ENCODE measurements at places on chromosomes 6 and 20.
A peak's percentile ranks its signal among the peaks of the same experiment; 100 is the strongest.

- DNase-seq = peak; percentile 32
Observed at GRCh38 chr6:47308552-47309290, 984 bp downstream of the TNFRSF21 start.

- no peak for DNase-seq
Observed at GRCh38 chr6:147467886-147468285, 40.6 kb upstream of the SAMD5 start.

GRCh38 chr6:142275236-142276006 is 26.4 kb upstream of the ADGRG6 start:
- DNase-seq = no peak

- no peak for DNase-seq
Observed at GRCh38 chr6:53929821-53930120, 135.0 kb downstream of the LRRC1 start.

- no peak for DNase-seq
Observed at GRCh38 chr6:118285791-118286190, 262.3 kb upstream of the PLN start.

- no peak for DNase-seq
Observed at GRCh38 chr6:142395266-142395665, 93.5 kb downstream of the ADGRG6 start.

GRCh38 chr20:8073024-8073832 is 53.7 kb upstream of the TMX4 start:
- peak; percentile 9 for DNase-seq

GRCh38 chr20:53678315-53678989 is 84.8 kb upstream of the ZNF217 start:
- no peak for DNase-seq

- DNase-seq = peak; percentile 71
Observed at GRCh38 chr20:32763202-32764004, 1.2 kb downstream of the DNMT3B start.

DNA sequence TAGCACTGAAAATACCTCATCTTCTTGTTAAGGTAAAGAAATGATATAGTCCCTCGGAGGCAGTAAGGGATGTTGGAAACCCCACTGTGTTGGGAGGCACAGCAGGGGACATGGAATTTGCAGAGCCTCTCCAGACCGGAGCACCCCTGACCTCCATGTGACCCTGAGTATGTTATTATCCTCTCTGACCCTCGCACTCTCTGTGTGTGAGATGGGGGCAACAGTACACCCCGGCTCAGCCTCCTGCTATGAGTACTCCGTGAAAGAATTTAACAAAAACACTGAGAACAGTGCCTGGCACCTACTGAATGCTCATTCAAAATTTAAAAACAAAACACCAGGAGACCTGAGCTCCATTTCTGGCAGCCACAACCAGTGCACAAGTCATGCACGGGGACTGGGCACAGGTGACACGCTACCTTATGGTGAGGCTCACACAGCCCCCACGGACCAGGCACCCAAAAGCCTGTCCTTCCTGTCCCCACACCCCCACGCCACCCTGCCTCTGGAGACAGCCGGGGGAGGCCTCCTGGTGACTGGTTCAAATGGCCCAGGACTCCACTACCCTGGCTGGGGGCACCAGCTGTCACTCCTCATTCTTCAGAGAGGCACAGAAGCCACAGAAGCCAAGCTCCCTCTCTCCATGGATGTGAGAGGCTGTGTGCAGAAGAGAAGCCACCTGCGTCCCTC is 6.1 kb downstream of the NINL start:
- DNase-seq = no peak

DNA sequence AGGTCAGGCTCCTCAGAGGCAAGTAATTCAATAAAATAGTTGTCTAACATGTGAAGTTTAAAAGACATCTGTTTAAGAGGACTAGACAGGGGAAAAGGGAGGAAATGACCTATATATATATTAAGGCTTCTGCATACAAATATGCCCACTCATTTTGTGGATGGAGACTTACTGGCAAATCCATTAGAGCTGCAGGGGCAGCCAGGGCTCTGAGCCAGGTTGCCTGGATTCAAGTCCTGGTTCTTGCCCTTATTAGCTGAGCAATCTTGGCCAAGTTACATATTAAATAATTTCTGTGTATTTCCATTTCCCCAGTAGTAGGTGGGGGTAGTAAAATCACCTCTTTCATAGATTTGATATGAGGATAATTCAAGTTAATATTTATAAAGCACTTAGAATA is 287.0 kb upstream of the RIMS1 start:
- DNase-seq = no peak

GRCh38 chr20:40865095-40865494 is 163.5 kb upstream of the TOP1 start:
- DNase-seq = no peak

DNA sequence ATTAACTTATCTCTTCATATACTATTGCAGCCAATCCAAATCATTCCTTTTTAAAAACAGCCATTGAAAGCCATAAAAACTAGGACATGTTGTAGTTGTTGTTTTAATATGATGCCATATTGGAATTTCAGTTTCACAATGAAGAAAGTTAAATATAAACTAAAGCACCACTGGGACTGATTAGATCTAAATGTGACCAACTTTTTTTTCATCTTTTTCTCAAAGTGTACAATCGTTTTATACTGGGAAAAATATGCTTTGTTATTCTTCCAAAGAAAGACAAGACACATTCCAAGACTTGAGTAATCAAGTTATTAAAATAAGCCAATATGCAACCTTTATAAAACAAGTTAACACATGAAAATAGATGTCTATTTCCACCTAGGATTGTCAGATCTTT is 68.5 kb downstream of the THEMIS start:
- DNase-seq = no peak

GRCh38 chr6:157278171-157278570 is 45.1 kb downstream of the TMEM242 start:
- DNase-seq = no peak

DNA sequence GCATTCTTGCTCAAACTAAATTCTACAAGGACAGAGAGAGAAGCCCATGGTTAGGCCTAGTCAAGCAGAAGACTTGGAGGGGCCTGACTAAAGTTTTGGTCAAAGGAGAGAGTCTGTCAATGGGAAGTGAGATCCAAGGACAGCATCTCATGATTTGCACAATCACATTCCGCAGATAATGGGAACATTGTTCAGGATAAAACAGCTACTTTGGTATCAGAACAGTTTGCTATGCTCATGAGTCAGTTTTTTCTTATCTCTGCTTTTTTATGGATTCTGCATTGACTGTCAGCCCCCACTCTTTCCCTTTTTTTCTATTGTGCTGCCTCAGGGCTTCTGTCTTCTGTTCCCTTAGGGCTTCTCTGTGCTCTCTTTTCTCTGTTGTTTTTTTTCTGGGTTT is 28.6 kb downstream of the AKAP7 start:
- no peak for DNase-seq

DNA sequence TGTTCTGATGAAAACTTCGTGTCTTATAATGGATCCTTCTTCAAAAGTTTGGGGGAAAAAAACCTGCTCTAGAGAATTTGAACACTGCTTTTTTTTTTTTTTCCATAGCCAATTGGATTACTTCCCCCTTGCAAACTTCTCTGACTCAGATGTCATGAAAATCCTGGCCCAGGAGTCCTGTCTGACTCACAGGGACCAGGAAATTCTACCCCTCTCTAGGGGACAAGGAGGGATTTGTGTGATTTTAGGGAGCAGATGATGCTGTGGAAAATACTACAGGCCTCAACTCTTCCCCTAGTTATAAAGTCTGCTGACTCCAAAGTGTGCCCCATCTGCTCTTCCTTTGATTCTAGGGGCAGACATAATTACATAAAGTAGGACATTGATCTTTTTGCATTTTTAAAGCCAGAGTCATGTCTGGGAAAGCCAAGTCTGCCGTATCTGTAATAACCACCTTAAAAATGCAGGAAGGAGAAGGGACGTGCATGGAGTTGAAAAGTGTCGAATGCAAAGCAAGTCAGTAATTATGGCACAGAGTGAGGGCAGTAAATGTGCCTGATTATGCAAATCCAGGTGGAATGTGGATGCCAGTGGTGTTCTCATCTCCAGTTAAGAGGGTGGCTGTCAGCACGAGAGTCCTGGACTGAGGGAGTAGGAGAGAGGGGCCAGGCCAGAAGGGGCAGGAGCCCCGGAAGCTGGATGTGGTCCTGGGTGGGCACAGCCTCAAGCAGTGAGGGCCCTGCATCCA is 144.3 kb upstream of the SULF2 start:
- no peak for DNase-seq

- DNase-seq = peak; percentile 84
Observed at GRCh38 chr6:30781743-30782424, 37.5 kb upstream of the IER3 start.

GRCh38 chr6:11514672-11515071 is 22.9 kb upstream of the TMEM170B start:
- no peak for DNase-seq

DNA sequence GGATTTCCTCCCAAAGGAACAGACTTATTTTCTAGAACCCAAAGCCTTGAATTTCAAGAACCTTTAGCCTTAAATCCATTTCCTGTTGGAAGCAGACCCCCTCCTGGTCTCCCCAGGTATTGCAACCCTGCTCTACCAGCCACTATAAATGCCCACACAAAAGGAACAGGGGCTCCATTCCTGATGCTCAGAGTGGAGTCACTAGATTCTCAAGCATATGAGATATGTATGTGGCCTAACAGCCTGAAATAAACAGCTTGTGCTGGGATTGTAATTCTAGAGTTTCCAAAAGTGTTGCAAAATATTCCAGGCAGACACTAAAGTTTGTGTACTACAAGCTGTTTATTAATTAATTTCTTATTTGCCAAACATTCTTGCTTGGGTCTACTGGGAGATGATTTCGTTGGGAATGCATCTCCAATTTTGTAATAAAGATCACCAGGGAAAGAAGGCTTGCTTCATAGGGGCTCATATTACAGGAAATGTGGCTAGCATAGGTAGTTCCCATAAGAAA is 44.8 kb downstream of the RIPOR3 start:
- no peak for DNase-seq
